ENCODE measurements at places on chromosomes 5 and 9.

DNA sequence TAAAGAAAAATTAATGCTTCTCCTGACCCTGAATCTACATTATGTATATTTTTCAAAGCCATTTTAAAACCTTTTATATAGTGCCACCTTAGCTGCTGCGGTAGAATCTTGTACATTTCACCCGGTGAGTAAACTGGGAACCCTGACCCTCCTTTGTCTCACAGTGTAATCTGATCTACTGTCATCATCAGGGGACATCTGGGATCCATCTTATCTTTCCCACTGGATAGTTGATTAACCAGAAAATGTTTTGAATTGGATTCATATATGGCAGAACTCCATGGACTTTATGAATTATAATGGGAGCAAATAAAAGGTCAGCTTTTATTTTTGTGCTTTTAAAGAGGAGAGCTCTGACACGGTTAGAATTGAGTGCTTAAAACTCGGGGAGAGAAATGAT, 95.0 kb downstream of the ADAMTSL1 start:
- no peaks in the 10 kb centered on the region for H3K36me3 ChIP-seq
- H3K27me3 ChIP-seq: no peaks in the 10 kb centered on the region
- H3K27ac ChIP-seq: no peak overlapping the region
- DNase-seq: no peak

GRCh38 chr5:88756953-88757352, 126.0 kb downstream of the MEF2C start:
- H3K27me3 ChIP-seq: no peaks in the 10 kb centered on the region
- no peaks in the 10 kb centered on the region for H3K4me1 ChIP-seq
- H3K4me3 ChIP-seq: no peak overlapping the region
- no peak for DNase-seq
- no peak overlapping the region for H3K27ac ChIP-seq
- H3K36me3 ChIP-seq: no peaks in the 10 kb centered on the region

- H3K27me3 ChIP-seq: peaks cover 20% of the 10 kb centered on the region
- H3K4me3 ChIP-seq: no peak overlapping the region
- H3K27ac ChIP-seq: no peak overlapping the region
- H3K4me1 ChIP-seq: no peaks in the 10 kb centered on the region
- DNase-seq: no peak
These were observed 116.7 kb upstream of the LPCAT1 start for GRCh38 chr5:1640421-1640881.

DNA sequence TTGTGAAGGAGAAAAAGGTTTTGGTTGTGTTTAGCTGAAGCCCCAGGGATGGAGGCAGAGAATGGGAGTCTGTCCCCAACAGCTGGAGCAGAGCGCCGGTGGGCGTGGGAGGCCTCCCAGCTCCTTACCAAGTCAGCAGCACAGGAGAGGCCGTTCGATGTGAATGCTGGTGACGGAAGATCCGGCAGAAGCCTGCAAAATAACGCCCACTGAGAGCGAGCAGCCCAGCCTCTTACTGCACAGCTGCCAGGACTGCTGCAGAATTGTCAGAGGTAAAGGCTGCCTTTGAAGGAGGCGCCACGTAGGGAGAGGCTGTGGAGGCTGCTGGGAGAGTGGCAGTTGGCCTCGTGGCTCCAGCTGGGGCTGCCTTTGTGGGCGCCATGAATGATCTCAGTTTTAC, 26.2 kb downstream of the ANGPTL2 start:
- no peak for DNase-seq
- no peaks in the 10 kb centered on the region for H3K4me1 ChIP-seq
- H3K36me3 ChIP-seq: no peaks in the 10 kb centered on the region
- no peak overlapping the region for H3K4me3 ChIP-seq
- no peak overlapping the region for H3K27ac ChIP-seq

- H3K27ac ChIP-seq: no peak overlapping the region
- no peaks in the 10 kb centered on the region for H3K36me3 ChIP-seq
- no peaks in the 10 kb centered on the region for H3K4me1 ChIP-seq
- no peak overlapping the region for H3K4me3 ChIP-seq
These were observed 24.3 kb upstream of the FAT2 start for GRCh38 chr5:151615431-151615830.

Measured in breast epithelium (tissue), 4 donors.